Foreskin keratinocyte (primary cell): ENCODE measurements at places on chromosomes 6 and 20.

DNA sequence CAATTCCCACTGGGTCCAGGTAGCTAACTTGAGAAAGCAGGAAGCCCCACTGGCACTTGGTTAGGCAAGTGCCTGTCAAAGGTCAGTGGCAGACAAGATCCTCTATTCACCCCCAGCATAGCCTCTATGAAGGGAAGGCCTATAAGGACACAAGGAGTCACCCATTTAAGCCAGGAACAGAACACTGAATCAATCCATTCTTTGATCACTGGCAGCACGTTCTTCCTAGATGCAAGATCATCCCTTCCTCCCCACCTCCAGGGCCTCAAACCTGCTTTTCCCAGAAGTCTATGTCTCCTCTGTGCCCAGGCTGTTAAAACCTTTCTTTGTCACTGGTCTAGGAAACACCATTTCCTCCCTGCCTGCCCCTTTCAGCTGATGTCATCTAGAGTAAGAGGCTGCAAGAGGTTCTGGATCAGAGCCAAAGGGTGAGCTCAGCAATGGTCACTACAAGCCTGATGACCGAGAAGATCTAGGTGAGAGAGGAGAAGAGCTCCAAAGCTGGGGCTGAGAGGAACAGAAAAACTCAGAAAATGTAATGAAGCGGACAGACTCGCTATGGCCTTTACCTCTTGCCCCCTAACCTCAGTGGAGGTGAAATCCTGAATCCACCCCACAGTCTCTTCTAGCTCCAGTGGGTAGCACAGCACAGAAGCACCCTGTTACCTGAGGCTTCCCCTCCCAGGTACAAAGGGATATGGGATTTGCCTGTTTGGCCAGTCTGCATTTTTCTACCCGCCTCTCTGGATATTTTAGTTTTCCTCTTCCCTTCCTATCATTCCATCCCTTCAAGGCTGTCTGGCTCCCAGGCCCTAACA is 1.8 kb downstream of the GTPBP2 start:
- peak; percentile 85 for DNase-seq

DNA sequence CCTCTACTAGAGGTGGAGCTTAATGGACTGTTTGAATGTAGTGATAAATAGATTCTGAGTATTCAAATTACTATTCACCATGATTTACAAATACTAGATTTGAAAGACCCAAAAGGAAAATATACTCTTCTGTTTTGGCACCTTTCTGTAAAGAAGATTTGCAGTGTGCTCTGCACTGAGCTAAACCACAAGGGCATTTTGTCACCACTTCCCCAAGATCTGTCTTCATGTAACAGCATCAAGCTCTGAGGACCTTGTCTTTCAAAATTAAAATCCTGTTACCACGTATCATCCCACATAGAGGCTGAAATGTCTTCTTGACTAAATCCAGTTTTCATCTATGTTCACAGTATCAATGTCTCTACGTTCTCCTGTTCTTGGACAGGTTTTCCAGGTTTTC is 3.3 kb upstream of the PGK2 start:
- DNase-seq: no peak

- DNase-seq: no peak
These were observed 26.4 kb upstream of the MROH8 start for GRCh38 chr20:37205794-37206193.

GRCh38 chr6:109446072-109446471 is 5.5 kb downstream of the SMPD2 start:
- DNase-seq: no peak

DNA sequence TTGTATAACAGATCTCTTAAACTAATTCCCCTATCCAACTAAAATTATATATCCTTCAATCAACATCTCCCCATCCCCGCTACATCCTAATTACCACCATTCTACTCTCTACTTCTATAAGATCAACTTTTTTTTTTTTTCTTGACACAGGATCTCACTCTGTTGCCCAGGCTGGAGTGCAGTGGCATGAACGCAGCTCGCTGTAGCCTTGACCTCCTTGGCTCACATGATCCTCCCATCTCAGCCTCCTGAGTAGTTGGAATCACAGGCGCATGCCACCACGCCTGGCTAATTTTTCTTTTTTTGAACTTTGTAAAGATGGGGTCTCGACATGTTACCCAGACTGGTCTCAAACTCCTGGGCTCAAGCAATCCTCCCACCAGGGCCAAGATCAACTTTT is 5.0 kb downstream of the DNAAF9 start:
- DNase-seq: no peak

- peak; percentile 40 for DNase-seq
These were observed 1.2 kb downstream of the AKAP12 start for GRCh38 chr6:151240791-151241642.

DNA sequence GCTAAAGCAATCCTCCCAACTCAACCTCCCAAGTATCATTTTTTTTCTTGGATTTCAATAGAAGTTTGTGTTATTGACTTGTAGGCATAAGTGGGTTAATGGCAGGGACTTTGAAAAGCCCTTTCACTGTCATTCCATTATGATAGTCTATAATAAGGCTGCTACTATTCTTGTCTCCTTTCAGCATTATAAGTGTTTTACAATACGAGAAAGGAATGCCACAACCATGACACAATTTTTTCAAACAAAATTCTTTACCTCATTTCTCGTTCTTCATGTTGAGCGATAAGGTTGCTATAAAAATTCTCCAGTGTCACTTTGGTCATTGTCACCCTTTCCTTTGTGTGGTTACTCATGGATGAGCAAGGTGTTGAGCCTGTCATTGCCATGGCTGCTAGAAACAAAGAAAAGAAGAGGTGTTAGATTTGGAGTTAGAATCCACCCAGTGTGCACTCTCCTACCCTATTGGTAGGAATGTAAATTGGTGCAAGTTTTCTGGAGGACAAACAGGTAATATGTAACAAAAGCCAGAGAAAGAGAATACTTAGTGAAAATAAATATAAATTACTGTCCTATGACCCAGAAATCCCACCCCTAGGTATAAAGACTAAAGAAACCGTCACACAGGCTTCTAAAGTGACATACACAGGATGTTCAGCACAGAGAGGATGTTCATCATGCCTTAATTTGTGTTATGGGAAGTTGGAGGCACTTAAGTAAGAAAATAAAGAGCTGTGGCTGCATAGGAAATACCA is 7.3 kb downstream of the STK38 start:
- DNase-seq: no peak

DNA sequence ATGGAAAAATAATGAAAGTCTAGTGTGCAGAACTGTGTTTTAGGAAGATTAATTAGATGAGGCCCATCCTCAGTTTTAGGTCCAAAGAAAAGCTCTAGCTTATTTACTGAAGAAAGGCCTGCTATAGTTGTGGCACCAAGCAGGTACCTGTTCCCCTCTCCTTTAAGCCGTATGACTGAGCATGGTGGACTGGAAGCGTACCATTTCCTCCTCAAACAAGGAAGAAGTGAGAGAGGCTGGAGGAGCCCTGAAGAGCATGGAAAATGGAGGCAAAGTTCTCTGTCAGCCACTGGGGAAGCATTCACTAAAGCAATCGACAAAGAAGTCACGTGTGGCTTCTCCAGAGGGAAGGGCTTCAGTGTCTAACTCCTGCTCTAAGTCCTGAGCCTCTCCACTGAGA is 100.2 kb downstream of the MAN1A1 start:
- DNase-seq: no peak

GRCh38 chr6:46138281-46138680 is 8.5 kb downstream of the ENPP4 start:
- DNase-seq: no peak

DNA sequence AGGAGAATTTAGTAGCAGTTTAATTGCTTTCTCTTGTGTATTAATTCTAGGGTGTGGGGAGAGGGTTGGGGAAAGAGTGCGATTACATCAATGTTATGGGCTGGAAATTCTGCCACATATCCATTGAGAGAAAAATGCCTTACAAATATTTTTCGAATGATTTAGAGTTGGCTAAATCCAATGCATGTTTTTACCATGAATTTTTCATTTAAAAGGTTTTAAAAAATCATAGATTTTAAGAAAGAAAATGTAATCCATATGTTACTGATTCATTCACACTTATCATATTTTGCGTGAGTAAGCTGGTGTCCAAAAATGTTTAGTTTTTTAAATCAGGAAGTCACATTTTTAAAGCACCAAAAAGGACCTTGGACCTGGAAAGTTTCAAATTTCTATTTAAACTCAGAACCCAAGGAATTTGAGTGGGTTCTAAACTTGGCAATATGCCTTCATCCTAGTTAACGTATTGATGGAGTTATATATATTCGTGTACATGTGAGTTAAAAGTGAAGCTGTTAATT is 627.4 kb upstream of the CITED2 start:
- no peak for DNase-seq

DNA sequence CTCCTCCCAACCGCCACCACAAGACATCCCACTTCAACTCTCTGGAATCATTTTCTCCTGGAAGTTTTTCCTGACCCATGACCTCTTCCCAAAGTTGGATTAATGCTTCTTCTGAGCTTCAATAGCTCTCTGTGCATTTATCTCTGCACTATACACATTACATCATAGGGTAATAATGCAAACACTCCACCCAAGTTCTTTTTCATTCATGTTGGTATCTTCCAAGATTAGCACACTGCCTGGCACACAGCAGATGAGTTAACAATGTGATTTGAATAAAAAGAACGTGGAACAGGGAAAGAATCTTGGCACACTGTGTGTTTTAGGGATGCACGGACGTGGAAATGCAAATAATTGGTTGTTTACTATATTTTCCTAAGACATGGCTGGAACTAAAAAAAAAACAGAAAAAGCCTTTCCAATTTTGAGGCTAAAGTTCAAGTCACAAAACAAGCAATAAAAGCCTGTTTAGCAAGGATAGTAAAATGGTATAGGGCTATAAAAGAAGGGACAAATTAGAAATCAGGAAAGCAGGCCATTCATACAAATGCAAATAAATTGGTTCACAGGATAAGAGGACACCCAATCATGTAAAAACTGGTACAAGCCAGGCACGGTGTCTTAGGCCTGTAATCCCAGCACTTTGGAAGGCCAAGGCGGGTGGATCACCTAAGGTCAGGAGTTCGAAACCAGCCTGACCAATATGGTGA is 1.6 kb upstream of the FAM135A start:
- DNase-seq: no peak

DNA sequence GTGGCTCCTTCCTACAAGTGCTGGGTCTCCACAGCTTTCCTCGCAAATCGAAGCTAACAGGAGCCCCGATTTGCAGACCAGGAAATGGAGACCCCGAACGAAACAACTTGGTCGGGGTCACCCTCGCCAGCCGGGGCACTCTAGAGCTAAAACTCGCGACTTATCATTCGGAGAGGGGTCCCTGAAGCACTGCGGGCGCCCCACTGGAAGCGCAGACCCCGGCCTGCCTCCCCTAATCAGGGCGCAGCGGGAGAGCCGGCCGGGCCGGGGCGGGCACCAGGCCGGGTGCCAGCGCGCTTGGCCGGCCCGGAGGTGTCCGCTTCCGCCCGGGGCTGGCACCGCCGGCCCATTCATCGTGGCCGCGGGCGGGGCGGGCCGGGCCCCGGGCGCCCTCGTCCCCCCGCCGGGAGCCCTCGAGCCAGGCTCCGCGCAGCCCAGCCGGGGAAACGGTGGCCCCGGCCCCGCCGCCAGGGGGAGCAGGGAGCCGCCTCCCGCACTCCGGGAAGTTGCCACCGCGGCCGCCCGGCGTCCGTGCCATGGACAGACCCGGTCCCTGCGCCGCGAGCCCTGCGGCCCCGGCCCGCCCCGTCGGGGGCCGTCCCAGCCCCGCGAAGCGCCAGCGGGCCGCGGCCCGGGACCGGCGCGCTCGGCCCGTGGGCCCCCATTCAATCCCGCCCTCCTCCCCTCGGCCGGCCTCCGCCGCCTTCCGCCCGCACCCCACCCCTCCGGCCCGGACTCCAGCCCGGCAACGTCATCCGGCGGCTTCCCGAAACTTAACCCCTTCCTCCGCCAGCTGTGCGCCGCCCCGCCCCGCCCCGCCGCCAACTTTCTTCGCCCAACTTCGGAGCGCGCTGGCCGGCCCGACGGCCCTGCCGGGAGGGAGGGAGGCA is 961 bp downstream of the RRBP1 start:
- DNase-seq: peak; percentile 23

- DNase-seq: no peak
These were observed 1.3 kb downstream of the RNF146 start for GRCh38 chr6:127267646-127268625.

DNA sequence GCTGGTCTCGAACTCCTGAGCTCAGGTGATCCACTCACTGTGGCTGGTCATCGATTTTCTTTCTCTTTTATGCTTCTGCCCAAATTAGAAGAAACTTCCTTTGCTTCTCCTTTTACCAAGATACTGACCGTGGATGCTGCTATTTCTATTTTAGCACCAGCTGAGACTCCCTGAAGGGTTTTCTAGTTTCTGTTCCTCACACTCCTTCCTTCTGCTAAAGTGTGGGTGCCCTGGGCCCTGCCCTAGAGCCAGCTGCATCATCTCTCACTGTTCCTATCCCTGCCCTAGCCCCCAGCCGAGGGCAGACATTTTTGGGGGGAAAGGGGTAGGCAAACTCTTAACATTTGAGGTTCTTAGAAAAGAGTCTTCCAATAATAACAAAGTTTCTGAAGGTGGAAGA is 6.3 kb downstream of the SMOC2 start:
- DNase-seq: no peak

- no peak for DNase-seq
These were observed 94.8 kb upstream of the CENPW start for GRCh38 chr6:126245077-126245476.

DNA sequence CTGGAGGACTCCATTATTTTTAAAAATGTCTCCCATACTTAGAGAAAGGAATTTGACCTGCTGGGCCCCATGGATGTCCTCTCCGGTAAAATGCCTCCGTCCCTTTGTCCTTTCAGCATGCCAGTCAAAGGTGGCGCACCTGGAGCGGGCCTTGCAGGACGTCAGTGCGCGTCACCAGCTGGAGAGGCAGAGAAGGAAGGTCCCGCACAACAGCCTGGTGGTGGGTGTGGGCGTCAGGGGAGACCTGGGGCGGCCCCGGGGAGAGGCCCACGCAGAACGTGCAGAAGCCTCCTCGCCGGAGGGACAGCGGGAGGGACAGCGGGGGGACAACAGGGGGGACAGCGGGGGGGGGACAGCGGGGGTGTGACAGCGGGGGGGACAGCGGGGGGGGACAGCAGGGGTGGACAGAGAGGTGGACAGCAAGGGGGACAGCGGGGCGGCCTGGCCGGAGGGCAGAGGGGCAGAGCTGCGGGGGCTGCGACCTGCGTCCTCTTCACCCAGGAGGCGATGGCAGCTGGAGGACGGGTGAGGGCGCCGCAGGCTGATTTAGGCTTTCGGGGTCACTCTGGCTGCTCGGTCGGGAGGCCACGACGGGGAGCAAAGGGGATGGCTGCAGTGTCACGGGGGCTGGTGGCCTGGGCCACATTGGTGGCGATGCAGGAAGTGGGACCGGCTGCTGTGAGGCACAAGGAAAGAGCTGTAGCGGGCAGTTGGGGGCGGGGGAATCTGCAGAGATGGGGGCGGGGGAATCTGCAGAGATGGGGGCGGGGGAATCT is 859 bp upstream of the KIF25 start:
- no peak for DNase-seq

DNA sequence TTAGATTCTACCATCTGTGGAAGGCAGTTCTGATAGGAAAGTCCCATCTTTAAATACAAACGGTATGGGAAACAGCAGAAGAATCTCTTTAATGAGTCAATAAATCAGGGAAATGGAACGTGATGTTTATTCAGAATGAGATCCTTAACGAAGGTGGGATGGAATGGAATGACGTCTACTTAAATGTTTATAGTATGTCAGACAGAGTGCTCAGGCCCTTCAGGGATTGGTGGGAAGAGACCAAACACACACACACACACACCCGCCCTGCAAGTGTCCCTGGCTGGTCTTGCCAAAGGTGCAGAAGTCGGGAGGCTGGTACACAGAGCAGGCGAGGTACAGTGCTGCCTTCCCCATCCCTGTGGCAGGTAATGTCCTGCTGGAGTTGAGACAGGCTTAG is 164.0 kb downstream of the FARS2 start:
- no peak for DNase-seq

GRCh38 chr20:17137692-17138091 is 89.1 kb upstream of the PCSK2 start:
- no peak for DNase-seq
